EL (cell line): ENCODE measurements at places on chromosomes 3 and 15.

- no peak for DNase-seq
Measured at GRCh38 chr15:94744080-94744793, 512.9 kb downstream of the MCTP2 start.

DNA sequence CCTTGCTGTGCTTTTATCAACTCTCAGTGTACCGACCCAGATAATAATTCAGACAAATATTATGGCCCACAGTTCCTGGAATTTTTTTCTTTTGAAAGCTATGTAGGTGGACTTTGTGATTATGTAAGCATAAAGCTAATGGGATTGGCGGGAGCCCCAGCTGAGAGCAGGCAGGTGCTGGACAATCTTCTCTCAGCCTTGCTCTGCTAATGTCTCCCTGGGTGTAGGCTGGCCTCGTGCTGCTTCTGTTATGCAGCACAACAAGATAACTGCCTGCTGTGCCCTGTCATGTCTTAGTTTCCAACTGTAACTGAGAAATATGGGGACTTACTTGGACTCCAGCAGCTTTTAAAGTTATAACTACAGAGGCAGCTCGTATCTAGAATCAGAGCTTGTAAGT is 415.0 kb downstream of the PDCD6IP start:
- DNase-seq = no peak

GRCh38 chr3:139533781-139534454 is 5.6 kb downstream of the RBP1 start:
- DNase-seq = peak; percentile 6

DNA sequence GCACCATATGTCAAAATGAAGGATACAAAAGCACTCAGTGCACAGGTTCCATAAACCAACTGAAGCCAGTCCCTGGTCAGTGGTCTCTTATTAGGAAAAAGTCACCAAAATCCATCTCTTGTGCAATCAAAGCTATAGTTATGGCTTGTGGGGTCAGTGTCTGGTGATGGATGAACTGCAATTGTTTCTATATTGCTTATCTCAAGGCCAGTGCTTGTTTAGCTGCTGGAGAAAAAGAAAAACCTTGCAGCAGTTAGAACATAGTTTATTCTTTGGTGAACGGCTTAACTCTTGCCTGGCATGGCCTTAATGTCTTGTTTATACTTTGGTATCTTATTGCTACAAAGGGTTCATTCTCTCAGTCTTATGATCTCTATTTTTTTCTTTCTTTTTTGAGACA is 2.9 kb upstream of the UQCRC1 start:
- DNase-seq = no peak

- DNase-seq = no peak
Measured at GRCh38 chr3:179083977-179084376, 12.4 kb upstream of the ZMAT3 start.

- peak; percentile 22 for DNase-seq
Measured at GRCh38 chr3:150623945-150624344, 20.8 kb downstream of the SELENOT start.

DNA sequence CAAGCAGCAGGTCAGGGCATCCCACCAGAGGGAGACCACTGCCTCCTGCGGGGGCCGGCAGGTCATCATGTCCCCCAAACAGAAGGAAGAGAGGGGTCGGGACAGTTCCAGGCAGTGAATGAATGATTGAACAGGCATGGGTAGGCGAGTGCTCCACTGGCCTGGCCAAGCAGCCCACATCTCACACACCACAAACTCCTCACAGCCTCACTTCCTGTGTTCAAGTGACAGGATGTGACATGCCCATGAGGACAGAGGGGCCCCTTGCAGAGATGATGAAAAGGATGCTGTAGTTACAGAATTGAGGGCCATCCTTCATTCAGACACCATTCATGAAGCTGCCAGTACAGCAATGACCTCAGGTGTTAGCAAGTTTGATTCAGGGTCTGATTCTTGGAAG is 3.7 kb downstream of the IQSEC1 start:
- DNase-seq = no peak

DNA sequence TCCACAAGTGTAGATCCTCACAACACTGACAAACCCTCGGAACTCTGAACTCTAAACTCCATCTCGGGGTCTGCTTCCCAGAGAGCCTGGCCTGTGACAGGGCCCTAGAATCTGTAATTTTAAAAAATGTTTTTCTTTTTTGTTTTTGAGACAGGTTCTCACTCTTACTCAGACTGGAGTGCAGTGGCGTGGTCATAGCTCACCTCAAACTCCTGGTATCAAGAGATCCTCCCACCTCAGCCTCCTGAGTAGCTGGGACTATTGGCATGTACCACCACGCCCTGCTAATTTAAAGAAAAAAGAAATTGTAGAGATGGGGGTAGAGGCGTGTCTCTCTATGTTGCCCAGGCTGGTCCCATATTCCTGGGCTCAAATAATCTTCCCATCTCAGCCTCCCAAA is 26.2 kb downstream of the CRABP1 start:
- DNase-seq = no peak

DNA sequence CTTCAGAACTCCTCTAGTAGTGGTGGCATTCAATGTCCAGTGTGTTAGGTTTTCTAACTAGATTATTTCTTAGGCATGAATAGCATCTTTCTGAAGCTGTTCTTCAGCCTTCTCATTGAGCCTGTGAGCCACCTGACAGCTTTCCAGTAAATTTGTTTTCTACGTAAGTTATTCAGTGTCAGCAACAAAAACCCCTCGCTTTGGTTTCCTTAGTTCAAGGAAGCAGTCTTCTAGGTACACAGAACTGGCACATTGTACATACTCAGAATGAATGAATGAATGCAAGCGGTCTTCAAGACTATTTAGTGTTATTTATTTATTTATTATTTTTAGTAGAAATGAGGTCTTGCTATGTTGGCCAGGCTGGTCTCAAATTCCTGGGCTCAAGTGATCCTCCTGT is 44.9 kb downstream of the DRD3 start:
- no peak for DNase-seq

DNA sequence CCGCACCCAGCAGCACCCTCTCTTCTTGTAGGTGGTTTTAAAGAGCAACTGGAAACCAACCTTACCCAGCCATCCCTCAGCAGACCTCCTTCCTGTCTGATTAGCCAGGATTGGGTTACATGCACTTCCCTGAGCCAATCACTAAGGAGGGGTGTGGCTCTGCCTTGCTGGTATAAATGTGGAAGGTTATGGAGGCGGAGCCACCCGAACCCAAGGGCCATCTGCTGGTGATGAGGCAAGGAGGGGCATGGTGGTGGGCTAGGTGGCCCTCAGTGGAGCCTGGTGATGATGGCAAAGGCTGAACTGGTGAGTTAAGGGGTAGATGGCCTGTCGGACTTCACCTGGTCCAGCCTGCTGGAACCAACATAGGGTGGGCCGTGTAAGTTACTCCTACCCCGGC is 39.8 kb downstream of the CCDC33 start:
- no peak for DNase-seq

DNA sequence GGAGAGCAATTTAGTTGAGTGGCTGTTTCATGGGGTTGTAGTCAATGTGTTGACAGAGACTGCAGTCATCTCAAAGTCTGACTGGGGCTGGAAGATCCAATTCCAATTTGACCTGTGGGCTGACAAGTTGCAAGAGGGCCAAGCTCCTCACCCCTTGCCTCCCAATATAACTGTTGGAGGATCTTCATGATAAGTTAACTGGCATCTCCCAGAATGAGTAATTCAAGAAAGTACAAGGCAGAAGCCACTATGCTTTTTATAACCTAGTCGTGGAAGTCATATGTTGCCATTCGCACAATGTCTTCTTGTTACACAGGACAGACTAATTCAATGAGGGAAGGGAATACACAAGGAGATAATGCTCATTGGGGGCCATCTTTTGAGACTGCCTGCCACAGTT is 29.1 kb downstream of the GPR15 start:
- no peak for DNase-seq

GRCh38 chr15:78880813-78881212 is 8.1 kb downstream of the MORF4L1 start:
- DNase-seq = no peak

DNA sequence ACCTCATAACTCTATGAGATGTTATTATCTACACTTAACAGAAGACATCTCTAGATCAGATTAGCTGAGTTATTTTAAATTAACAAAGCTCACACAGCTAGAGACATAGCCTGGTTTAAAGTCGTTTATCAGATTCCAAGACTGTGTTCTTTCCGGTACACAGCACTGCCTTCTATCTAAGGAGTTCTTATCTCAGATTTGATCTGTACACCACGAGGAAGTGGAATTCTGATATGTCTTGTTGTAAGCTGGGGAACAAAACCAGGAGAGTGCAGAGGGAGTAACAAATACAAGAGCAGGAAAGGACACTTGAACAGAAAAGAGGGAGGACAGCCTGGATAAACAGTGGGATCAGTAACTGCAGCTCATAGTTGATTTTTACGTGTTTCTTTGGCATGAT is 61.7 kb upstream of the KCNMB2 start:
- no peak for DNase-seq

DNA sequence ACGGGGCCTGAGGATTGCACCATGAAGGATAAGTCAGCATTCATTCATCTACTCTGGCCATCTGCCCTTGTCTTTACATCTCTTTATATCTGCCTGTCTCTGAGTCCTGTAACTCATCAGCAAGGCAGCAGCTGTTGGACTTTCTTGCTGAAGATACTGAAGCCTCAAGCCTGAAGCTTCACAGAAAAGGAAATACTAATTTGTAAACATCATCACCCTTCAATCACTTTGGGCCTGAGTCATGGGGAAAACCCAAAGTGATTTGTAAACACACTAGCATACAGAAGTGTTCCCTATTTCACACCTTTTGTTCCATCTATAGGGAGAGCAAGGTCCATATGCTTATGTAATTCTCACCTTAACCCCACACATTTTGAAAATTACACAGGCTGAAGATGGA is 928.2 kb downstream of the EPHA3 start:
- no peak for DNase-seq

GRCh38 chr3:147760941-147761340 is 351.8 kb downstream of the ZIC1 start:
- no peak for DNase-seq

- DNase-seq = peak; percentile 63
Measured at GRCh38 chr15:84766461-84767035, 18.2 kb downstream of the ZNF592 start.

DNA sequence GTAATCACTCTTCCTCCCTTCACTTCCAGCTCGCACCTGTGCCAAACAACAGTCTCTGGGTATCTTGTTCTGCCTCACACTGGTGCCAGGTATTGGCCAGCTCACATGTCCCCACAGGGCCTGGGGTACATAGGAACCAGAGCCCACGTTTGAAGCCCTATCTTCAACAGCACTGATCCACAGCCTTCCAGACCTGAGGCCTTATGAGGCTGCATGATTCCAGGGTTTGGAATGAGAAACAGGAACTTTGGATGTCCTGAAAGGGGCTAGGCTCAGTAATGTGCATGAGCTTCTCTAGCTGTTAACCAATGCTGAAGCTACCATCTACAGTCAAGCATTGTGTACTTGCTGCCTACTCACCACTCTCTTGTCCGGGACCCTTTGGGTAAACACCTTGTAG is 92.4 kb downstream of the GPR156 start:
- DNase-seq = peak; percentile 17

GRCh38 chr3:110955301-110955880 is 116.2 kb upstream of the NECTIN3 start:
- peak; percentile 59 for DNase-seq

DNA sequence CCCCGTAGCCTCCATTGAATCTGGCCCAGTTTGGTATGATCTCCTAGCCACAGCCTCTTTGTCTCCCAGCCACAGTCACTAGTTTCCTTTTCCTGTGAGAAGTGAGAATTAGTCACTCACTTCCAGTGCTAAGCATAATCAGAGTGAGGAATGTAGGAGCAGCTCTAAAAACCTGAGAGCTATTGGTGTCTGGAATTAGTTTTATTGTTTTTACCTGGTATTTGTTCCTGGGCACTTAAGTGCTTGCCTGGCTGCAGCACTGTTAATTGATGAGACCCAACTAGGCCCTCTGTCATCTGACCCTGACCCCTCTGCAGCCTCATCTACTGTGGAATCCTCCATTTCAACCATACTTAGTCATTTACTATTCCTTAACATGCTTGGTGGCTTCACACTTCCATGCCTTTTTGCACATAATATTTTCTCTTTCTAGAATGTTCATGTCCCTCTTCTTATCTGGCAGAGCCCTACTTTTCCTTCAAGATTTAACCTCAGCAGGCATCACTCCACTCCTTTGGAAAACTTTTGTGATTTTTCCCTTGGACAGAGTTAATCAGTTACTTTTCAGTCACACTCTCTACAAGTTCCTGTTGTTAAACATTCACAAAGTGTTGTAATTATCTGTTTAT is 48.8 kb downstream of the PDE8A start:
- peak; percentile 67 for DNase-seq

GRCh38 chr15:49988766-49989165 is 130.3 kb downstream of the ATP8B4 start:
- DNase-seq = no peak

DNA sequence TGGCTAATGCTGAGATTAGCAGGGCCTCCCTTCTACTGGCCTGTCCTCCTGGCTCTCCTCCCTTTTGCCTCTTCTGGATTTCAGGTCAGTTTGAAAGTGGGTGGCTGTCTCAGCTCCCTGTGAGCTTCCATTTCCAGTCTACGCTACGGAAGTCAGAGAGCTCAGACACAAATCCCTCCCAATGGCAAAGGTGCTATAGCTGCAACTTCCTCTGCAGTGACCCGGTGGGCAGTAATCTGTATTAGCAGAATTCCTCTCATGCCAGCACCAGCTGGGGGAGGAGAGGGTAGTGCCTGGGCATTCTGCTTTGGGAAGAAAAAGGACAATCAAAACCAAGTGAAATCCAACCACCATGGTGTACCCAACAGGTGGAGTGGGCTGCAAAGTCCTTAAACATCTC is 171.4 kb downstream of the STT3B start:
- no peak for DNase-seq

DNA sequence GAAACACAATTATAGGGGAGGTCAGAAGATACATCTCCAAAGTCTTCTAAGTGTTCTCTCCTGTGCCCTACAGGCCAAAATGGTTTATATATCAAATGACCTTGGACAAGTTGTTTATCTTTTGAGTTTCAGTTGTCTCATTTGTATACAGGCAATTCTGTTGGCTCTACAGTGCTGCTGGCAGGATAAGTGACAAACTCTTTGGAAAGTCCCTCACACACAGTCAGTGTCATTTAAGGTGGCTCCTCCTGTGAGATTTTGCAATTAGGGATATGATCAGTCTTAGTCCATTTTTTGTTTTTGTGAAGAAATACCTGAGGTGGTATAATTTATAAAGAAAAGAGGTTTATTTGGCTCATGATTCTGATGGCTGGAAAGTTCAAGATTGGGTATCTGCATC is 1035.8 kb upstream of the CFAP20DC start:
- DNase-seq = no peak

DNA sequence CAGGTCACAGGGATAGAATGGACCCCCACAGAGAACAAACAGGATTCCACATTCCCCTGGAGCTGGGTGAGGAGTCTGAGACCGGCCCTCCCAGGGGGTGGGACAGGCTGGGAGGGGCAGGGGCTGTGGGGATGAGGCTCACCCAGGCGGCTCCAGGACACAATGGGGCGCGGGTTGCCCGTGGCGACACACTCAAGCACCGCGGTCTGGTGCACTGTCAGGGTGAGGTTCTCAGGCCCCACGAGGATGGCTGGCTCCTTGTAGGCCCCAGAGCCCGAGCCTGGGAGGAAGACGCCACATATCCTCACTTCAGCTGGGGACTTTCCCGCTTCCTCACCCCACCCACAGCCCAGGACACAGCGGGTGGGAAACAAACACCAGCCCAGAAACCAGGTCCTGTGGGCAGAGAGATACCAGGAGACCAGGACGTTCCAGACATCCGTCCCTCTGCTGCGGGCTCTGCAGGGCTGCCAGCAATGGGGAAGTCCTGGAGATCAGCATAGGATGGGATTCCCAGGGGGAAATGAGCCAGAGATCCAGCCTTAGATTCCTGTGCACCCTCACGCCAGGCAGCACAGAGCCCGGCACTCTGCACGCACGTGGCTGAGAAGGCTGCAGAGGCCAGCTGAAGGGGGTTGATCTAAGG is 30.2 kb downstream of the RNU5B-1 start:
- no peak for DNase-seq
